AG09319 (cell line): ENCODE measurements at places on chromosomes 7 and 10.

DNA sequence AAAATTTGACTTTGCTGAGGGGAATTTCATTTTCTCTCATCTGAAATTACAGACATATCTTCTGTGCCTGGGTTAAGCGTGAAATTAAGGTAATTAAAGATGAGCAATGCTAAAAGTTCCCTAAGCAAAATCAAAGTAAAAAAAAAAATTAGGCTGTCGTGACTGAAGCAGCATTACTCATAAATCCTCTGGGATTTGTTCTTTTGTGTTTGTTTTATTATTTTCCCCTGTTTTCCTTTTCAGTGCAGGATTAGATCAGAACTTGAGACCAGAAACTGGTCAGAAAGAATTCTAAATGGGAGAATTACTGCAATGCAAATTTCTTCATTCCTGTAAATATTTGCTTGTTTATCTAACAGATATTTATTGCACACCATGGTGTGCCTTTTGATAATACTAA is 141.4 kb upstream of the BET1 start:
- DNase-seq, result peak; percentile 20

- DNase-seq, result no peak
These were observed 31.0 kb upstream of the PFKP start for GRCh38 chr10:3036155-3037021.

- no peak for DNase-seq
These were observed 171.9 kb downstream of the USP6NL start for GRCh38 chr10:11439523-11440053.

GRCh38 chr7:13057462-13058200 is 370.2 kb downstream of the ARL4A start:
- DNase-seq, result no peak

DNA sequence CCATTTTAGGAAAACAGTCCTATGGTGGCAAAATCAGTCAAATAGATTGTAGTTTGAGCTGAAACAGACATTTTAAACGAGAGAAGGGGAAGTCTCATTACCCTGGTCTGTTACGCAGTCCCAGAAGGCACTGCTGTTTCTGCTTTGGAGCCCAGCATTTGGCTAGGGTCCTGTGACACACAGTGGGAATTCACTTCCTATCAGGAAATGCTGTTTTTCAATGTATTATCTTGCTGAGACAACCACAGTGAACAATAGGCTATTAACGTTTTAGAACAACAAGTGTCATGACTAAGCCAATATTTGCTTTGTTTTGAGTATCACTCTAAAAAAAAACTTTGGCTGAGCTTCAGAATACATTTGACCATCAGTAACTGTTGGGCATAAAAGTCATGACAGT is 74.1 kb downstream of the ADD3 start:
- no peak for DNase-seq

DNA sequence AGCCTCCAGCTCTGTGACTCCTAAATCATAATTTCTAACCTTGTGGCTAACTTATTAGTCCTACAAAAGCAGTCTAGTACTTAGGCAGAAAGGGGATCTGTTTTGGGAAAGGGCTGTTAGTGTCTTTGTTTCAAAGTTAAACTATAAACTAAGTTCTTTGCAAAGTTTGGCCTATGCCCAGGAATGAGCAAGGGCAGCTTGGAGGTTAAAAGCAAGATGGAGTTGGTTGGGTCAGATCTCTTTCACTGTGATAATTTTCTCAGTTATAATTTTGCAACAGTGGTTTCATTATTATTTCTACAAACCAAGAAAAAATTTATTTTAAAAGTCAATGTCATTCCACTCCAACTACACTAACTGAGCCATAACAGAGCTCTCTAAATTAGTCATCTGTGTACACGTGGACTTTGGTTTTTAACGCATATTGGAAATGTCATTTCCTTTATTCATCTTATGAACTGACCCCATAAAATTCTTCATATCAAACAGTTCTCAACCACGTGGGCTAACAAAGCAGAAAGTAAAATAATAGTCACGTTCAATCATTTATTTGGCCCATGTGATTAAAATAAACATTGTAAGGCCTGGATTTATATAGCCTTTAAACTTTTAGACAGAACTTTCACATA is 143.2 kb upstream of the C7orf33 start:
- no peak for DNase-seq

DNA sequence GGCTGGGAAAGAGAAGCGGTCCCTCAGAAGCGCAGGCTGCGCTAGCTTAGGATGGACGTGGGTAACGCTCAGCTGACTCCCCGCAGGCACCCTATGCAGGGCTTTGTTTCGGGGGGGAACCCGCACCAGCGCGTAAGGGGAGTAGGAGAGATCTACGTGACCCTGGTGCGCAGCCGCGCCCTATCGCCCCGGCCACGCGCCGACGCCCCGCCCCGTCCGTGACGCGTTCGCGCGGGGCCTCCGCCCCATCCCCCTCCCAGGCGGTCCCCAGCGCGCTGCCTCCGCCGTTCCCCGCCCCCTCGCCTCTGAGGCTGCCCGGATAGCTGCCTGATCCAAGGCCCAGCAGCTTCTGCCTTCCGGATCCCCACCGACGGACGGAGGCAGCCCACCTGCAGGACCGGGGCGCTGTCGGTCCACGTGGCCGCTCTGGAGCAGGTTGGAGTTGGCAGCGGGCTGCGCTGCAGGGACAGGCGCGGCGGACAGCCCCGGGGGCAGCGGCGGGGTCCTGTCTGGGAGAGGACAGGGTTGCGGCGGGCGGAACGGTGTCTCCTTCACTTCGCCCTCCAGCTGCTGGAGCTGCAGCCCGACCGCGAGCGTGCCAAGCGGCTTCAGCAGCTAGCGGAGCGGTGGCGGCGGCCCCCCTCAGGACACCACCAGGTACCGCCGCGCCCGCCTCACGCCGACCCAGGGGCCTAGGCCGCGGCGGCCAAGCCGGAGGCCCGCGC is at the start of gene VDAC2:
Gene VDAC2, plus strand, starts transcription at position 515 of the 725 bp plus-strand sequence. CDS start 363 bp downstream, outside the sequence.
- DNase-seq, result peak; percentile 75

GRCh38 chr7:73983437-73984164 is 44.4 kb upstream of the ELN start:
- DNase-seq, result no peak

DNA sequence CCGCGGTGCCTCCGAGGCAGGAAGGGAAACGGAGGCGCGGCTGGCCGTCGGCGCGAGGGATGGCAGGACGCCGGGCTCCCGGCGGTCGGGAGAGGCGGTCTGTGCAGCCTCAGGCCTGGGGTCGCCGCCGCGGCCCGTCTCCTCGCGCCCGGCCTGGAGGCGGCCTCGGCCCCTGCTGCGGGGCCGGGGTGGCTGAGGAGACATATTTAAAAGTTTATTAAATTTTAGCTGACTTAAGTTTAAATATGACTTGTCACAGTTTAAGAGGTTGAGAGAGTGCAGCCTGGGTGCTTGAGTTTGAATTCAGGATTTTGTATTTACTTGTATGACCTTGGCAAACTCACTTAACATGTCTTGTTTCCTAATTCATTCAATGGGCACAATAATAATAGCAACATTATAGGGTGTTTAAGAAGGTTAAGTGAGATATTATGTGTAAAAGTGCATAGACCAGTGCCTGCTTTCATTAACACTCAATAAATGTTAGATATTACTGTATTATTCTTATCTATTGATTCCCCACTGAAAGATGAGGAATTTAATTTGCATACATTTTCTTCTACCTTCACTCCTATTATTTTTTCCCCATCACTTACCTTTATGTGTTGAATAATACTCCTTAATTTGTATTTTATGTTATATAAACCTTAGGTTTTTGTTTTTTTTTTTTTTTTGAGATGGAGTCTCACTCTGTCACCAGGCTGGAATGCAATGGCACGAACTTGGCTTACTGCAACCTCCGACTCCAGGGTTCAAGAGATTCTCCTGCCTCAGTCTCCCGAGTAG is 718 bp downstream of the DYNC2I1 start:
- DNase-seq, result no peak

GRCh38 chr7:151374726-151375125 is 33.1 kb downstream of the NUB1 start:
- DNase-seq, result no peak

GRCh38 chr7:148340438-148341280 is 249.9 kb upstream of the C7orf33 start:
- no peak for DNase-seq

- no peak for DNase-seq
These were observed 83.4 kb downstream of the SLC25A13 start for GRCh38 chr7:96238474-96238873.

DNA sequence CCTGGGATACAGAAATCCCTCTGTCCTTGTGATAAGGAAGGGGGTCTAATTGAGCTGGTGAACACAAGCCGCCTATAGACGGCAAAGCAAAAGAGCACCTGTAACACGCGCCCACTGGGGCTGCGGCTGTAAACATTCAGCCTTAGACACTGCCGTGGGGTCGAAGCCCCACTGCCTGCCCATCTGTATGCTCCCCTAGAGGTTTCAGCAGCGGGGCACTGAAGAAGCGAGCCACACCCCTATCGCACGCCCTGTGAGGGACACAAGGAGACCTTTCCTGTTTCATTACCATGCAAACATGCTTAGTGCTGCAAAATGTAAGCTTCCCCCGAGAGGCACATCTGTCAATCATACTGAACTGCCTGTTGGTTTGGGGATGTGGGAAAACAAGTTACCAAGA is 82.1 kb downstream of the NRP1 start:
- DNase-seq, result no peak

DNA sequence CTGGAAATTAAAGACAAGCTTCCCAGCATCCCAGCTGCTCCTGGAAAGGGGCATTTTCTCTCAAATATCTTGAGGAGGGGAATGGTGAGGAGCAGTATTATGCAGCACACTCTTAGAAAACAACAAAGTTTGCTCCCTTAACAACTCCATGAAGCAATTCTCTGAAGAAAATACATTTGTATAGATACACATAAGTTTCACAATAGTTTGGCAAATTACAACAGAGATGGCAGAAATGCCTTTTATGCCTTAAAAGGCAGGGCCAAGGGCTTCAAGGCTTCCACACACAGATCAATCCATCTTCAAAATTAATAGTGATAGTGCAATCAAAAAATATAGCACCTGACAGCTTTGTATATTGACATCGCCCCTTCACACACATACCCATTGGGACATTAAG is 12.2 kb downstream of the DGKI start:
- no peak for DNase-seq

- no peak for DNase-seq
These were observed 13.0 kb upstream of the DLG5 start for GRCh38 chr10:77939561-77940001.

DNA sequence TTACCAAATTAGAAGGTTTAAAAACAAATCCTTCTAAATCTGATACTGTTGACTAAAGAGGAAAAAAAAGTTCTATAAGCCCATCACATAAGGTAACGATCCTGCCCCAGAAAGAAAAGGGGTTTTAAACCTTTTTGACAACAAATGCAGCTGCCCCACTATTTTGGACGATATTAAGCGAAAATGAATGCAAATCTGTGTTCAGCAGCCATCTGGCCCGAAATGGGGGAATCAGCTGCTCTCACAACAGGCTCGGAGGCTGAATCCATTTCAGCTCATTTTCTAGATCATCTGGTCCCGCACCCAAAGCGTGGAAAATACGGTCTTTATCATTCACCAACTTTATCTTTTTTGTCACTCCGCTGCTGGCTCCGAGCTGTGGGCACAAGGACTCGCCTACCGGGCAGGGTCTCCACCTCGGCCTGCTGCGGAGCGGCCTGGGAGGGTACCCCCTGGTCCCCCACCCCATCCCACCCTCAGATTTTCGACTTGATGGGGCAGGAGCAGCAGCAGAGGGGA is 2.4 kb upstream of the EBF3 start:
- no peak for DNase-seq

DNA sequence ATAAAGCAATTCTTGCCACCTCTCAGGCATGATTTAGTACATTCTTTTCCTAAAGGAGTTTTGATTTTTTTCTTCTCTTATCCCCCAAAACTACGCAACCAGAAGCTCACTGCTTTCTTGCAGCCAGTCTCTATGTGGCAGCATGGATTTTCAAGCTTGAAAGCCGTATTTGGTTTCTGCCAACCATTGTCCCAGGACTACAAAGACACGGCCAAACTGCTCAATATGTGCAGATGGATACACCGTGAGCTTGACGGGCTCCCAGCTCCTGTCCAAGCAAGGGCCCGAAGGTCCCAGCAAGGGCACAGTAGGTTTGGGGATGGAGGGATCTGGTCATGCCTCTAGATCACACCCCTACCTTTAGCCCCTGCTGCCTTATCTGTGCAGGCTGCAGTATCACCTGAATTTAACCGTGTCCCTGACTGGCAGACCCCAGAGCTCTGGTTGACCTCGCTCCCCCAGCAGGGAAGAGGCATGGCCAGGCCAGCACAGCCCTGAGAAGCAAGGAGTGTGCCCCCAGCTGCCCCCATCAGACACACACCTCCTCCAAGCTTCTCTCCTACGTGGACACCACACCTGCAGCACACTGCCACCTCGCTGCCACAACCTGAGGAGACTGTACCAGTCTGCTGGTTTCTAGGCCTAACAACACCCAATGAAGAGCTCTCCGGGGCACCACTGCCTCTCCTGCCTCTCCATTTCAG is 86.8 kb downstream of the COBL start:
- no peak for DNase-seq

DNA sequence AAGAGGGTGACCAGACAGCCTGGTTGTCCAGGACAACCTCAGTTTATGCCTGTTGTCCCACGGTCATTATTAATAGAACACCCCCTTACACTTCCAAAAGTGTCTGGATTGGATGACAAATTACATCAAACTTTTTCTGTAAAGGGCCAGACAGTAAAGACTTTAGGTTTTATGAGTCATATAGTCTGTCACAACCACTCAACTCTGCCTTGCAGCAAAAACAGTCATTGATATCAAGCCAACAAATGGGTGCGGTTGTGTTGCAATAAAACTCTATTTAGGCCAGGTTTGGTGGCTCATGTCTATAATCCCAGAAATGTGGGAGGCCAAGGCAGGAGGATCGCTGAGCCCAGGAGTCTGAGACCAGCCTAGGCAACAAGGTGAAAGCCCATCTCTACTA is 66.7 kb upstream of the ATP6V0A4 start:
- no peak for DNase-seq

- DNase-seq, result no peak
These were observed 33.2 kb downstream of the TMEM229A start for GRCh38 chr7:123999703-124000102.
